ENCODE measurements at places on chromosomes 16 and 17.

DNA sequence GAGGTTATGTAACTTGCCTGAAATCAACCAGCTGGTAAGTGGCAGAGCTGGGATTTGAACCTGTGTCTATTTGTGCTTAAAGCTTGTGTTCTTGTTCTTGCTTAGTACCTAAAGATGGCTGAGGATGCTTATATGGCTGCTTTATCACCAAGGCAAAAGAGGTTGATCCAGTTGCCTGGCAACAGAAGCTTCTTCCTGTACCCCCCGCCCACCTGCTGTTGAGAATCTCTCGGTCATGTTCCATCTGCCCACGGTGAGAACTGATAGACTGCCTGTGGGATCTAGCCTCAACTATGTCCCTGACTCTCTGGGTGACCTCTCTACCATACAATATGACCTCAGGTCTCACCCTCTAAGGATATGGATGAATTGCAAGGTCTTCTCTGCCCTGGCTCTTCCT lies 60.7 kb downstream of the ABCC6 start:
- DNase-seq = no peak

DNA sequence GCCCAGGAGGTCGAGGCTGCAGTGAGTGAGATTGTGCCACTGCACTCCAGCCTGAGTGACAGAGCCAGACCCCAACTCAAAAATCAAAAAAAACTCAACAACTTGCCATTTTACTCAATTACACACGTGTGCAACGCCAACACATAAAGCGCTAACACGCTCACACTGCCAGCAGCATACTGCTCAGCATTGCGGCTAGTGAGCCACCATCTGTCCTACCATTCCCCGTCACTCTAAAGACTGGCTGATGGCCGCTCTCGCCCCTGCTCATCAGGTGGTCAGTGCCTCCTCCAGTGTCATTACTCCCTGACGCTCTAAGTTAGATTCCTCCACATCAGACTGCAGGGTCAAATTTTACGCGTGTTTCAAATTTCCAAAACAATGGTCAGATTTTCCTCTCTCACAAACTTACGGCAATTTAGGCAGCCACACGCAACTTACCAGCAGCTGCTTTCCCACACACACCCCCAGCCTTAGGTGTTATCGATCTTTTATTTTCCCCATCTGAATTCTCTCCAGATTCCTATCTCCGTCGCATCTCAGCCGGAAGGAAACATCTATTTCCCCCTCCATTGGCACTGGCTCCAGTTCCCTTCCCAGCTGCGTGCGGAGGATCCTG lies 240.8 kb downstream of the C16orf95 start:
- DNase-seq = no peak

DNA sequence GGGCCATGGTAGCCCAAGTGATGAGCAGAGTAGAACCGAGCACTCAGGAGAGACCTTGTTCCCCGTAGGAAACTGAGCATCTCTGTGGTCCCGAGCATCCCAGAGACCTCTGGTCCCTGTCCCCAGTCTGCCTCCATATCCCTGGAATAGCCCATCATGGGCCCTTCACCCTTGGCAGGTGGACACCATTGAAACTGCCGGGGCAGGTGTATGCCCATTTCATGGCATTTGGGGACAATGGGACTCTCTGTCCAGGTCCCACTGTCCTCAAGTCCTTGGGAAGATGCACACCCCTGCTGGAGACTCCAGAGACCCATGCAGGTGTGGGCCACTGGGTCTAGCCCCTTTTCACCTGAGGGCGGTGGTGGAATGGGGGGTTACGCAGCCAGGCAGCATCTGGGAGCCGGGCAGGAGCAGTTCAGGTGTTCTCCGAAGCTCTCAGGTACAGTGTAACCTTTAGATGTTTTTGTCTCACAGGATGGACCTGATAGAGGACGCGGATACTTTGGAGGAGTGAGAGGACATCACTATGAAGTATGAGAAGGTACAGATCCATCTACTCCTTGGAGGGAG lies 75.9 kb downstream of the GOSR1 start:
- DNase-seq = no peak

- DNase-seq = no peak
Measured at GRCh38 chr16:81071805-81072204, 5.2 kb downstream of the C16orf46 start.

GRCh38 chr16:14244196-14245010 lies 173.3 kb downstream of the MRTFB start:
- DNase-seq = no peak

GRCh38 chr16:19864566-19864965 lies 20.1 kb downstream of the GPRC5B start:
- no peak for DNase-seq

GRCh38 chr16:11870399-11870798 lies 19.1 kb upstream of the RSL1D1 start:
- no peak for DNase-seq

DNA sequence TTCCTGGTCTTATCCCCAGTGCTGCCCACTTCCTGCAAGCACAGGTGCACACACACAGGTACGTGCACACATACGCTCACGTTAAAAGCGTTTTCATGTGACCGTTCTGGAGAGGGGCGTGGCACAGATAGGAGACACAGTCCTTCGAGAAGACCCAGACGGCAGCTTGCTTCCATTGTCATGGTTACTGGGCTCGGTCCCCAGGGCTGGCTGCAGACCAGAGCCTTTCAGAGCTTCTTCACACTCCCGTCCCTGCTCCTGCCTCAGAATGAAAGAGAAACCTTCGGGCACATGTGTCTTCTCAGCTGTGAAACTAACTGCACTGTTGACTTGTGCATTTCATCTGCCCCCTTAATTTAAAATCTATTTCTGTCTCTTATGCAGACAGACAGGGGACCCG lies 154.2 kb downstream of the PITPNC1 start:
- no peak for DNase-seq

- DNase-seq = no peak
Measured at GRCh38 chr16:65825191-65825856, 541.2 kb upstream of the CDH5 start.

GRCh38 chr16:51404386-51404785 lies 253.3 kb upstream of the SALL1 start:
- DNase-seq = no peak

DNA sequence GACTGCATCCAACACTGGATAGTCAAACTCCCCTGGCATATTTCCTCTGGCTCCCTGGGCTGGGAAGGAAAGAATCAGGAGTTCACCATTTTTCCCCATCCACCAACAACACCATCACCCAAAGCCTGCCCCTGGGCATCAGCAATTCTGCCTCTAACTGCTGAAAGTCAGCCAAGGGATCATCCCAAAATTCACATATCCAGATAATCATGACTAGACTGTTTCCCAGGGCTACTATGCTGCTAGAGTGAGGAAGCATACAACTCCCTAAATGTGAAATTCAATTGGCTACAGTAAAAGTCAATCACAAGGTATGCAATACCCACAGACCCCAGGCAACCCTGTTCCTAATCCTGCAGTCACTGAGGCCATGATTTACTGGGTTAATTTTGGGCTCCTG lies 230.6 kb downstream of the C16orf95 start:
- DNase-seq = no peak

GRCh38 chr17:64777415-64778239 lies 115.5 kb upstream of the SMURF2 start:
- DNase-seq = no peak

DNA sequence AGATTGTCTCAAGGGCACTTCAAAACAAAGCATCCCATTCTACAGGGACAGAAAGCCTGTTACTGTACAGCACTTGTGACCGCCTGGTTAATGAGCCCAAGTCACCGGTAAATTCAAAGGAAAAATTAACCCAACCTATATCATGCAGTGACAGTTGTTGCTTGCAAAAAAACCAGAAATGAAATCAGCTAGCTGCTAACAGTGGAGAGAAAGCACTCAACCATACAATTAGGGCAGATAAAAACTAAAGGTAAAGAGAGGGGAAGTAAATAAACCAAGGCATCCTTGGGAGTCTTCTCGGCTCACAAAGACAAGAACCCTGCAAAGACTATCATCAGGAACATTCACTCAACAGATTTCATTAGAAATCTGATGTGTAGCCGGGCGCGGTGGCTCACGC lies 5.9 kb downstream of the RETREG3 start:
- no peak for DNase-seq

DNA sequence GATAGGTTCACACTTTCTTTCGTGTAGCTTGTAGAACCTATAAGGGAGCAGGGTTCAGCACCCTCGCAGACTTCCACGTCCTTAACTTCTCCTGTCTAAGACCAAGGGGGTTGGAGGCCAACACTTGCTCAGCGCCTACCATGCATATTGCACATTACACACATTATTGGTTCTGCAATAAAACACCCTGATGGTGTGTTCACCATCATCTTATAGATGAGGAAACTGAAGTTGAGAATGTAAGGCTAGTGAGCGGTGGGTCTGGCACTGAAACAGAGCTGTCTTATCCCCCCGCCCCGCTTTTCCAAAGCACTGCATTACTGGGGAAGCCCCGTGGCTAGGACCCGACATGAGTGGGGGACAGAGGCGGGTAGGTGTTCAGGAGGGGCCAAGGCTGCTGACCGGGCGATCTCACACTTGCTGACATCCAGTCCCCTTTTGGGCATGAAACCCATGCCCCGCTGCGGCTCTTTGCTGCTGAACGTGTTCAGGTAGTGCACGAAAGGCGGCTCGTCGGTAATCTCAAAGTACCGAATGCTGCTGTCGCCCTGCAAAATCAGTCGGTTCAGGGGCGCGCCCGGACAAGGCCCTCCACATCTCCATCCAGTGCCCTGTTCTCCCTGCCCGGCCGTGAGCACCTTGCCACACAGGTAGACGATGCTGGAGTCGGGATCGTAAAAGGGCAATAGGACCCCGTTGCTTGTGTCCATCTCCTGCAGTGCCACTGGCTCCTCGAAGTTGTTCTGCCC lies 6.2 kb downstream of the CORO6 start:
- DNase-seq = no peak

GRCh38 chr17:75064867-75065561 lies 18.0 kb downstream of the KCTD2 start:
- no peak for DNase-seq

DNA sequence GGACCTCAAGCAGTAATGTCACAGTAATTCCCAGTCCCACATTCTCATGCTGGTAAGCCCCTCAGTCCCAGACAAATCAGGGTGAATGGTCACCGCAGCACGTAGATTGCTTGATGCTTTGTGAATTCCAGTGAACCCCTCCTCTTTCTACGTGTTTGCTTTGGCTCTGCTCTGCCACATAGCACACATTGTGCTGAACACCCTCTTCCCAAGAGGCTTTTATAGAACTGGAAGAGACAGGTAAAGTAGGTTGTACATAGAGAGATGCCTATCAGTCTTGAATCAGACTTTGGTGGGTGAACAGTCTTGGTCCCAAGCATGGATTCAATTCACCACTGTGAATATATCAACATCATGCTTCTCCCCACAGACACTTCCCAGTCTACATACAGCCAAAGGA lies 579 bp upstream of the KRTAP9-6 start:
- no peak for DNase-seq

DNA sequence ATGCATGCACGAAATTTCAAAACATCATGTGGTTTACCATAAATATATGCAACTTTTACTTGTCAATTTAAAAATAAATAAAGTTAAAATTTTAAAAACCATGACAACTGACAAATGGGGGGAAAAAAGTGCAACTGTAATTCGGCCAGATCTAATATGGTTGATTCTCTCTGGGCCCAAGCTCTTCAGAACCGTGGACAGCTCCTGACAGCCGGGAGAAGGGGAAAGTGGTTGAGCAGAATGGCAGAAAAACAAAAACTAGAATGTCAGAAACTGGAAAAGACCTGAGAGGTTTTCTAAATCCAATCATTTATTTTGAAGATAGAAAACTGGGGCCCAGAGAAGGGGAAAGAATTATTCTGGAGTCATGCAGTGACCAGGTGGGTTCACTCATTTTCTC lies 126.6 kb downstream of the TMEM132E start:
- peak; percentile 59 for DNase-seq

GRCh38 chr17:73551759-73552158 lies 92.5 kb downstream of the SDK2 start:
- no peak for DNase-seq

DNA sequence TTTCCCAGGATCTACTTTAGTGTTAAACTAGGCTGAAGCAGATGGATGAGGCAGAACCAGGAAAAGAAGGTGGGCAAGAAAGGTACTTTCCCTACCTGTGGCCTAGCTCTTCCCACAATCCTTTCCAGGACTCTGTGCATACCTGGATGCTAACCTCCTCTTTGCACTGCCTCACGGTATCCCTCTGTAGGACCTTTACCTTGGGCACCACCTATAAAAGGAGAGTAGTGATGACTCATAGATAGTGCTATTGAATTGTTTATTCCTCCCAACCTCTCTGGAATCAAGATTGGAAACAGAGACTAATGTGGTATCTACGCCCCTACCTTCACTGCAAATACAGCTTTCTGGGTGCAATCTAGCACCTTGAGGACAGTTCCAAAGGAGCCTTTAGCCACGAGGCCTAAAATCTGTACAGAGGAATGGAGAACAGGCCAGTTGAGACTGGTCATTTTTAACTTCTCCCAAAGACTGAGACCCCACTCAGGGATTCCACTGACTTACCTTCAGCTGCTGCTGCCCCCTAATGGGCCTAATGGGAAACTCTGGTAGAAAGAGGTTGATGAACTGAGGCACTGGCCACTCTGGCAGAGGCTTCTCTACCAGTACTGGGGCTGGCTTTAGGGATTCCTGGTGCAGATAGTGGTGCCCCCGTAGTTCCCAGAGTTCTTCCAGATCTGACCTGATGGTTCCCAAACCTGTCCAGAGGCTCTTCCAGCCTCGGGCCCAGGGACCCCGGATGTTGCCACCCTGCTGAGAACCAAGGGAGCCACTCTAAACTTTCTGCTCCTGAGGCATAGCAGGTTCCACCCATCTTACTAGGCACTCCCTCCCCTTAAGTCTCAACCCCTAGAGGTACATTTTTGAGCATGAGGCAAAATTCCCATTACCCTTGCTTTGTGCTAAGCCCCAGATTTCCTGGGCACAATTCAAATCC lies 781 bp downstream of the RSKR start:
- peak; percentile 42 for DNase-seq

DNA sequence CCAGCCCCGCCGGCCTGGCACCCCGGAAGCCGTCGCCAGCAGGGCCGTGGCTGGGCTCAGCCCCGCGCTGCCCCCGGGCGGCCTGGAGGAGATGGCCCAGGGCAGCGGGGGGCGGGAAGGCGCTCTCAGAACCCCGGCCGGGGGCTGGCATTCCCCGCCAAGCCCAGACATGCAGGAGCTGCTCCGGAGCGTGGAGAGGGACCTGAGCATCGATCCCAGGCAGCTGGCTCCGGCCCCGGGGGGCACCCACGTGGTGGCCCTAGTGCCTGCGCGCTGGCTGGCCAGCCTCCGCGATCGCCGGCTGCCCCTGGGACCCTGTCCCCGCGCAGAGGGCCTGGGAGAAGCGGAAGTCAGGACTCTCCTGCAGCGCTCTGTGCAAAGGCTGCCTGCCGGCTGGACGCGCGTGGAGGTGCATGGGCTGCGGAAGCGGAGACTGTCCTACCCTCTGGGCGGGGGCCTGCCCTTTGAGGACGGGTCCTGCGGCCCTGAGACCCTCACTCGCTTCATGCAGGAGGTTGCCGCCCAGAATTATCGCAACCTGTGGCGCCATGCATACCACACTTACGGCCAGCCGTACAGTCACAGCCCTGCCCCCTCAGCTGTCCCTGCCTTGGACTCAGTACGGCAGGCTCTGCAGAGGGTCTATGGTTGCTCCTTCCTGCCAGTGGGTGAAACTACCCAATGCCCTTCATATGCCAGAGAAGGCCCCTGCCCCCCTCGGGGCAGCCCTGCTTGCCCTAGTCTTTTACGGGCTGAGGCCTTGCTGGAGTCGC lies 551 bp downstream of the WDR81 start:
- no peak for DNase-seq

GRCh38 chr17:42276609-42277341 lies 584 bp upstream of the STAT5B start:
- no peak for DNase-seq
